Mammary microvascular endothelial cell (primary cell): ENCODE measurements at places on chromosomes 6 and 20. TPM values are rescaled to one million over a fixed set of nuclear protein-coding genes. Genes with fewer than 3 reads are reported as not detected.

TNNC2 gene
- not detected in 2 replicates for total RNA-seq

ACTL10 gene
- total RNA-seq = 1.6 and 1.8 TPM in 2 replicates

MCCD1 gene
- total RNA-seq = not detected in 2 replicates

FNDC1 gene
- not detected in 2 replicates for total RNA-seq
